ENCODE measurements at places on chromosomes 13 and 19.

DNA sequence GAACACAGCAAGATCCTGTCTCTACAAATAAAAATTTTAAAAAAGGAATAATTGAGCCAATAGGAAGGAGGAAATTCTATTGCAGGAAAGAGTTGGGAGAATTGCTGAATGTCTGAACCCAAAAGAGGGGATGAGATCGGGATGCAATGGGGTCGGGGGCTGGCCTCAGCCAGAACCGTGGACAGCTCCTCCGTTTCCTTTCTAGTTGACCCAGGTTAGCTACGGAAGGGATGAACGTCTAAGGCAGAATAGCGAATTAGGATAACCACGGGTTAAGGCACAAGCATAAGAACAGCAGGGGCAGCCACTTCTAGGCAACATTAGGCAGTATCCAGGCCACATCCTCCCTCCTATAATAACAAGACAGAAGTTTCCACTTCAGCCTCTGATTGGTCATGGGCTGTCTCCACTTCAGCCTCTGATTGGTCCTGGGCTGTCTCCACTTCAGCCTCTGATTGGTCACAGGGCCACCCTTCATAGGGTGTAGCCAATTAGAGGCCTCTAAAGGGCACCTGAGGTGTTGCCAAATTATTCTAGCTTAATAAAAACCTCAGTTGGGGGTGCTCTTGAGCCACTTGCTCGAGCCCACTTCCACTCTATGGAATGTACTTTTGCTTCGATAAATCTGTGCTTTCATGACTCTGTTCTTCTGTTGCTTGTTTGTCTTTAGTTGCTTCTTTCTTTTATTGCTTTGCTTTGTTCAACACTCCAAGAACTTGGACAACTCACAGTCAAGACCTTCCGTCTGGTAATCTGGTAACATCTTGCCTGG, 24.9 kb upstream of the TPM4 start:
- no peak for DNase-seq

GRCh38 chr13:100305398-100305797, 216.5 kb downstream of the PCCA start:
- no peak for DNase-seq

DNA sequence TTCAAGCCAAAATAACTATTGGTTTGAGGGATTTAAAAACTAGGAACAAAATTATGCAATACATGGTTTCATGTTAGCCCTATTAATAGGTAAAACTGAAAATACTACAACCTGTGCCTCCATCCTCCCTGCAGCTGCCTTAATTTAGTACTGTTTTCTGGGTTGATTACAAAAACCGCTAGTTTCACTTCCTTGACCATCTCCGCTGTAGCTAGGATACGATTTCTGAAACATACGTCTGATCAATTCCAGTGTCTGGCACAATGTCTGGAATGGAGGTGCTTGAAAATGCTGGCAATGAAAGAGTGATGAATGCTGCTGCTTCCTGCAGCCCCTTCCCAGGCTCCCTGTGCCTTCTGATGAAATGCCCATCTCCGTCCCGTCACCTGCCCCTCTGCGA, 273.5 kb downstream of the SHISA2 start:
- no peak for DNase-seq

DNA sequence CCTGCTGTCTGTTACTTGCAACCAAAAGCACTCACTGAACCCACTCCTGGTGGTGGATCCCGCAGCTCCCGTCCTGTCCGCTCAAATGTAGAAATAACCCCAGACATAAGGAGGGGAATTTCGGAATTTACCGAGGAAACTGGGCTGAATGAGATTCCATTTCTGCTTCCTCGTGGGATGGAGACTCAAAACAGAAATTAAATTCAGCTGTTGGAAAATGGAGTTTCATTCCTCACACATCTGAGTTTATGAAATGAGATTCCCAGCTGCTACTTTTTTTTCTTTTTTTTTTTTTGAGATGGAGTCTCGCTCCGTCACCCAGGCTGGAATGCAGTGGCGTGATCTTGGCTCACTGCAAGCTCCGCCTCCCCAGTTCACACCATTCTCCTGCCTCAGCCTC, 44.3 kb downstream of the COLGALT1 start:
- DNase-seq: no peak

GRCh38 chr13:99267927-99268326, 9.7 kb upstream of the GPR18 start:
- no peak for DNase-seq
